Osteocyte (in vitro differentiated cells): ENCODE measurements at places on chromosomes 4 and X.

GRCh38 chrX:70338290-70338689 is 48.4 kb downstream of the KIF4A start:
- DNase-seq: no peak

DNA sequence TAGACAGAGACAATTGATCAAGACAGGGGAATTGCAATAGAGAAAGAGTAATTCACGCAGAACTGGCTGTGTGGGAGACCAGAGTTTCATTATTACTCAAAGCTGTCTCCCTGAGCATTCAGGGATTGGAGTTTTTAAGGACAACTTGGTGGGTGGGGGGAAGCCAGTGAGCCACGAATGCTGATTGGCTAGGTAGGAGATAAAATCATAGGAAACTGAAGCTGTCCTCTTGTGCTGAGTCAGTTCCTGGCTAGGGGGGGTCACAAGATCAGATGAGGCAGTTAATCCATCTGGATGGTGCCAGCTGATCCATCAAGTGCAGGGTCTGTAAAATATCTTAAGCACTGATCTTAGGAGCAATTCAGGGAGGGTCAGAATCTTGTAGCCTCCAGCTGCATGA is 358.6 kb downstream of the GPM6A start:
- DNase-seq: no peak

- no peak for DNase-seq
Measured at GRCh38 chrX:5857232-5857631, 371.4 kb downstream of the NLGN4X start.

DNA sequence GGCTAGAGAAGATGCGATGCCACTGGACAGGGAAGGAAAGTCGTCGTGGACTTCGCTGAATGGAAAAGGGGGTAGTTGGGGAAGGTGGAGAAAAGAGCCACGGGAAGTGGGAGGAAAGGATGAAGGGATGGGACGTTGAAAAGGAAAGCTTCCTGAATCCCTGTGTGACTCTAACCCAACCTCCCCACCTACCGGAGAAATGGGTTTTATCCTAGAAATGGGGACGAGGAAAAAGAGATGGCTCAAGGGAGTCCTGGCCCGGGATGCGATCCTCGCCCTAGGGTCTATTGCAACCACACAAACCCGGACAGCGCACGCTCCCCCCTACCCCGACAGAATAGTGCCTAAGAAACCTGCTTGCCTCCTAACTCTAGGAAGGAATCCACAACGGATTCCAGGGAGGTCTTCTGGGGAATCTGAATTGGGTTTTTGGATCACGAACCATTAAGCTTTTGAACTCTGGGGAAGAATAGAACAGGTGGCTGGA is 738 bp upstream of the TSPAN5 start:
- no peak for DNase-seq

GRCh38 chr4:95984081-95984480 is 144.2 kb downstream of the PDHA2 start:
- no peak for DNase-seq

GRCh38 chrX:79369871-79370270 is 2.7 kb upstream of the ITM2A start:
- DNase-seq: no peak

DNA sequence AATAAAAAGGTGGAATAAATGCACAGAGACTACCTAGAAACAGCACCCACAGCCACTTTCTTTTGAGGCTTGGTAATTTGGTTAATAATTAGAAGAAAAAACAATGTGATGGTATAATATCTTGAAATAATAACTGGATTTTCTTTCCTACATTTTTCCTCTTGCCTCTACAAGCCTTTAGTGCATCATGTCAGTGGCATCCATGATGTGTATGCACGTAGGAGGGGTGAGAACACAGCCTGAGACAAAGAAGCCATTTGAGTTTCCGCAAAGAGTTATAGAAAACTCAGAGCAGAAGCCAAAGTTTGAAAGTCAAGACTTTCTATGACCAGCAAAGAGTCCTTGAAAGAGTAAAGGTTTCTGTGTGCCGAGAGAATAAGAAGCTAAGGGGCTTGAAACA is 461.3 kb downstream of the BCOR start:
- no peak for DNase-seq

DNA sequence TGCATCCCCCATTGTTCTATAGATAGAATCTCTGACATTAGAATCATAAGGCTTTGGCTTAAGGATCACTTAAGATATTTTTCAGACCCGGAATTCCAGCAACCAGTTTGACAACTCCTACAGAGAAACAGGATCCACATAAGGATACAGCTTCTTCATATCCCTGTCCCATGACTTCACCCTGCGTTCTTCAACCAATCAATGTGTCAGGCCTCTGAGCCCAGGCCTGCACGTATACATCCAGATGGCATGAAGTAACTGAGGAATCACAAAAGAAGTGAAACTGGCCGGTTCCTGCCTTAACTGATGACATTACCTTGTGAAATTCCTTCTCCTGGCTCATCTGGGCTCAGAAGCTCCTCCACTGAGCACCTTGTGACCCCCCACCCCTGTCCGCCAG is 85.1 kb downstream of the MFAP3L start:
- no peak for DNase-seq

DNA sequence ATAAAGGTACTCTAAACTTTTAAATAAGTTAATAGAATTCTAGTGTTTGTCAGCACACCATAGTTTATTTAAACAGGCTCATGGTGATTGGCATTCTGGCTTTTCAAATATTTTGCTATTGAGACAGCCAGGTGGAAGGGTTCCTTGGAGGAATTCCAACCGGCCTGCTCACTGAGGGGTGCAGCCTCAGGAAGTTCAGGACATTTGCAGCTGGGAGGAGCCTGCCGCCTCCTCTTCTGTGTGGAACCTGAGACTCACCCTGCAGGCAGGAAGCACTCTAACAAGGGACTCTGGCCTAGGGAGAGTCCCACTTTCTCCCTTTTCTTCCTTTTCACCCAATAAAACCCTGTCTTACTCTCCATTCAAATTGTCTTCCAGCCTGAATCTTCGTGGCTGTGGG is 1328.0 kb downstream of the FSTL5 start:
- DNase-seq: no peak

DNA sequence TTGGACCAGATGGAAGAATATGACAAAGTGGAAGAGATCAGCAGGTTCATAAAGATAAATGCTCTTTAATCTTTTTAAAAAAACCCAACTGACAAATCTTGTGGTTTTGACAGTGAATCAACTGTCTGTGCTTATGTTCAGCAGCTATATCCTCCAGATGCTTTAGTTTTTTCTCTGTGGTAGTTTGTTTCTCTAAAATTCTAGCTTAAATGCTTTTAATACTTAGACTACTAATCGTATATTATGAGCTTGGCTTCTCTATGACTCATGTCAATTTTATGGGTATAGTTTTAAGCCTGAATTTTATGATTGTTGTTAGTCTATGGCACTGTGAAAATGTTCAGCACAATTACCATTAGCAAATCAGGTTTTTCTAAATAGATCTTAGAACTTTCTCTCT is 12.9 kb downstream of the HHIP start:
- no peak for DNase-seq

DNA sequence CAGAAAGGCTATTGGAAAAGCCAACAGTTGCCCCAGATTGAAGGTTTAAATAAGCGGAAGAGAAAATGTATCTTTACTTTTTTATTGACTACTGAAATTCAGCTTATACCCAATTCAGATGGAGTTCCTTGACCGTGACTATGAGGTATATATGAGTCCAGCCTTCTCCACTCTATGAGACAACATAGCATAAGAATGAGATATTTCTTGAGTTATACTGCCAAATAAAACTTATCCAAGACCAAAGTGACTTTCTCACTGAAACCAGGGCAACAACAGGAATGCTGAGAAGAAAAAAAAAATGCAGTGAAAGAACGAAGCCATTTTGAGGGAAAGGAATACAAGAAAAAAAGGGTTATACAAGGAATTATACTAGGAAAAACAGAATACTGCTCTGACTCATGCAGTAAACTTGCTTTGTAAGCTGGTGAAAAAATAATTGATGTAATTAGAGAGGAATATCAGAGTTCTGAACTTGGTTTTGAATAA is 16.3 kb upstream of the PDK3 start:
- no peak for DNase-seq

- DNase-seq: no peak
Measured at GRCh38 chr4:175309041-175309440, 390.9 kb downstream of the ADAM29 start.

DNA sequence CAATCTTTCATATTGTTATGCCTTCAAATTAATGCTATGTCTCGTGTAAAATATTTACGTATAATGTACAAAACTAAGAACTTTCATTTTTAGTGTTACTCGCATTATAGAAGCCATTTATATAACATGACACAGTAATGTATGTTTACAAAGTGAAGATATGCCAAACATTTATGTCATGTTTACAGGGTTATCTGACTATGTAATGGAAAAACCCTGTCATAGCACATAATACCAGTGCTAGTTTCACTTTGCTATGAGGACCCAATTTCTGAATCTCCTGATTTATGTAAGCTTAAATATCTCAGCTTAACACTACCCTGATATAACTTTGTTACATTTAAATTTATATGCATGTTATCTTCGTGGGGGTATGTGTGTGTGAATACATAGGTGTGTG is 233.1 kb downstream of the FAT4 start:
- no peak for DNase-seq

GRCh38 chr4:140106289-140106844 is 47.6 kb downstream of the MAML3 start:
- DNase-seq: no peak

- no peak for DNase-seq
Measured at GRCh38 chr4:173827707-173828106, 297.7 kb upstream of the HAND2 start.

- DNase-seq: no peak
Measured at GRCh38 chr4:106194801-106195200, 121.2 kb downstream of the TBCK start.

- DNase-seq: no peak
Measured at GRCh38 chr4:173490817-173491528, 39.1 kb downstream of the HAND2 start.

- DNase-seq: no peak
Measured at GRCh38 chr4:180909279-180909678, 1333.9 kb upstream of the TENM3 start.

DNA sequence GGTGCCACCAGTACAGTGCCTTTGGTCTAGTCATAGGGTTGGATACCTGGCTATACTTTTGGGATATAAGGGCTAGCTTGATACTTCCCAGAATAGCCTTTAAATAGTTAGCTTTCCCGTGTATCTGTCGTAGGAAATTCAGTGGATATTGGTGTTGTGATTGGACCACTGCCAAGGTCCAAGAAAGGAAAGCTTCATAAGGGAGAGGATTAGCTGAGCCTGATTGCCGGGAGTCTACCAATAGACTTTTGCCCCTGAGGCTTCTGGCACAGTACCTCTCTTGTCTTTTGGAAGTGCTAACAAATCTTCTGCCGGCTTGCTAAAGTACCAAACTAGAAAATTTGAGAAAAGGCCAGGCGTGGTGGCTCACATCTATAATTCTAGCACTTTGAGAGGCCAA is 350.6 kb downstream of the CHIC1 start:
- peak; percentile 36 for DNase-seq

DNA sequence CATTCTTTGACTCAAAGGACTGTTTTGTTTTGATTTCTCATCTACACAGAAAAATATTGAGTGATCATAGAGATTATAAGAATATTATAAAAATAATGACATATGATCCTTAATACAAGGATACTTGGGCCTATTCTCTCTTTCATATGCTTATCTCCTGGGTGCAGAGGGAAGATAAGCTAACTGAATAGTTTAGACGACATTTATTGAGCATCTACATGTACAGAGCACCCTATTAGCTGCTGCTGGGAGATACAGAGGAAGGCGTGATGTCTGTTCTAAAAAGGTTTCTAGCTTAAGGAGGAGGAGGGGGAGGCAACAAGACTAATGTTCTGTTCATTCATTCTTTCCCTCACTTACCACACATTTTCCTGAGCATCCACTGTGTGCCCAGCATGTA is 106.8 kb downstream of the HDAC8 start:
- DNase-seq: no peak

DNA sequence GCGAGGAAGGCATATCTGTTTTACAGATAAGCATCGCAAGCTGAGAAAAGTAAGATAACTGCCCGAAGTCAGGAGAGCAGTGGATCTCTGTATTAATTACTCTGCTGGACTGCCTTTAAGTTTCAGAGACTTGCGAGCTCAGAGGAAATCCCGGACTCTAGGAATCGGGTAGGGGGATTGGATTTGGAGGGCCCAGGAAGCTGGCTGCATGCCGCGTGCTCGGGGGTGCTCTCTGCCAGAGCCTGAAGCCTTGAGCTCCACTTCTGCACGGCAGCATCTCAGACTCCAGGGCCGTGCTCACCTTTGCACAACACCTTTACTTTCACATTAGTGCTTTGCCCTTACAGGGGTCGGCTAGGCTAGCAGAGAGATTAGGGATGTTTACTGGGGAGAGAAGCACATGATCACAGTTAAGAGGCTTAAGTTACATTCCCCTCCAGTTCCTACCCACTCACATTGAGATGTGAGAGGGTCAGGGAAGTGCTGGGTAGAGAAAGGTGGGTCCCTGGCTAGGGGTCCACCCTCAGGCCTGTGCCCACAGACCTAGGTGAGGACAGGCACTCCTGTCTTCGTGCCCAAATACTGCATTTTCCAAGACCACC is 57.0 kb downstream of the TRIML1 start:
- no peak for DNase-seq

- no peak for DNase-seq
Measured at GRCh38 chr4:84753321-84753972, 170.5 kb downstream of the CDS1 start.

DNA sequence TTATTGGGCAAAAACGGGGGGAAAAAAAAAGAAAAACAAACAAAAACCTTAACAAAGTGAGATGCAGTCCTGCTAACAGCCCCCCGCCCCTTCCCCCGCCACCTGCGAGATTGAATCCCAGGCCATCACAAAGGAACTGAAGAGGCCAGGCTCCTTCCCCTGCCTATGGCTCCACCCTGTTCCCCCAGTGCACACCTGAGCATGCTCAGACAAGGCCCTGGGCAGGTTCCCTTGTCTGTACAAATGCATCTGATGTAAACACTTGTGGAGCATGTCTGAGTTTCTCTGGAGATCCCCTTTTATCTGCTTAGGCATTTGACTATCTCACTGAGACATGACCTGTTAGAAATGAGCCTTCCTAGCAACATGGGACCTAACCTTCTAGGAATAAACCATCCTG is 983.7 kb upstream of the PABPC4L start:
- DNase-seq: no peak

- DNase-seq: no peak
Measured at GRCh38 chr4:145041378-145041777, 56.6 kb downstream of the ANAPC10 start.

- DNase-seq: no peak
Measured at GRCh38 chrX:96204928-96205327, 479.7 kb upstream of the DIAPH2 start.

- DNase-seq: no peak
Measured at GRCh38 chr4:184599492-184600135, 49.6 kb downstream of the CASP3 start.

GRCh38 chr4:110793381-110793801 is 170.5 kb upstream of the PITX2 start:
- DNase-seq: no peak
